ENCODE measurements at places on chromosomes 1 and 21.

GRCh38 chr1:23019863-23020625, 776 bp downstream of the KDM1A start:
- no peak for DNase-seq

GRCh38 chr1:158471920-158472319, at the start of gene OR10R2:
TSS of gene OR10R2 (plus strand) at chr1:158472220. CDS start at chr1:158472326, 106 bp downstream.
- no peak for DNase-seq

DNA sequence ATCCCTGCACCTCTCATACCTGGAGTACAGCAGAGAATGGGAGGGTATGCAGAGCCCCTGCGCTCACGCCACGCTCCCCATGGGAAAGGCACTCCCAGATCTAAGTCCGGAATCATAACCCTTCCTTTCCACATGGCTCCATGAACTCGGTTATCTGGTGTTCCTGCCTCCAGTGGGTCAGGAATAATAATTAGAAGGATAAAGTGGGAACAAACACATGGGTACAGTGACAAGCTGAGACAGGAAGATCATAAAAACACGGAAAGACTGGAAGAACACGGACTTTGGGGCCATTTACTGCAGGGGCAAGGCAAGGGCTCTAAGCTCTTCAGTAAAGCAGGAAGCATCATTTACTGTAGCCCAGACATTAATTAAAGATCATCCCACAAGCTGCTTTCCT, 48.6 kb downstream of the FOXO6 start:
- no peak for DNase-seq

GRCh38 chr1:84255582-84255981, 45.9 kb upstream of the SAMD13 start:
- DNase-seq, result no peak

DNA sequence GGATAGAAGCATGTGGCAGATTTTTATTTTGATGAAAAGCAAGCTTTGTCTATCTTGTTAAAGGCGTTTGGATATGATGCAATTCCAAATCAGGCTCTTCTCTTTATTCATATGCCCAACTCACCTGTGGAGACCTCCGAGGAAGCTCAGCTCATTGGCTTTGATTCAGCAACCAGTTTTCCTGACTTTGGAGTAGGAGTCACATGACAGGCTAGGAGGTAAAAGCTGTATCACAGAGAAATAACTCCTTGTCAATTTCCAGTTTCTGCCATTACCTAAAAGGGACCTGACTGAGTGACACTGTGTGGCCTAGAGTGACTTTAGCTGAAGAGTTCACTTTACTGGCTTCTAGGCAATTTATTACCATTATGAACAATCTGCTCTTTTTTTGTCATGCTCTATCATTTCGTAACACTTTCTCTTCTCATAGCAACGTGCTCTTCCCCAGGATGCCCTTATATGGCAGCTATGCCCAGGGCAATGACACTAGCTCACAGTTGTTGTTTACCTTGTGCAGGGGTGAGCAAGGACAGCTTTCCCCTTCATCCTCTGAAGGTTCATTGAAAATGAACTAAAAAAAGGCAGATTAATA, 107.2 kb downstream of the KCNK1 start:
- no peak for DNase-seq

DNA sequence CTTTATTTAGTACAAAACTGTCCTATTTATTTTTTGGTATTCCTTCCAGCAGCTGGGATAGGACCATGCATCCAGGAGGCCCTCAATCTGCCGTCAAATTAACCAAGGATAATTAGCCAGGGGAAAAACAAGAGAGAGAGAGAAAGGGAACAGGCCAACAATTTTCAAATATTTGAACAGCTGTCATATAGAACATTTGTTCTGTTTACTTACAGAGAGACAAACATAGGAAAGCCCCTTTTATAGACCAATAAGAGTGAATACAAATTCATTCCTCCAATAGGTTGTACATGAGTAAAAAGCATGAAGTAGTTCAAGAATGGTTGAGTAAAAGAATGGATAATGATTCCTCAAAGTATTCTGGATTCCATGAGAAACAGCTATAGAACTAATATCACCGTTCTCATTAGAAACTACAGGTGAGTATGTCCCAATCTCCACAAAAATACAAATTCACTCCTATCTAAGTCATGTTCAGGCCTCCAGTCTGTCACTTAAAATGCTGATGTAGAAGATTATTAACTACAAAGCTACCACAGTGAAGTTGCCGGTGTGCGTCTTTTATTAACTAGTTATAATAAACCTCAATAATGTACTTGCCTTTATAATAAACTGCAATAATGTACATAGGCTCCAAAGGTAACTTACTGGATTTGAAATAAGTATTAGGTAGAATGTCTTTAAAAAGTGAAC, 64.8 kb upstream of the GNG4 start:
- DNase-seq, result no peak

DNA sequence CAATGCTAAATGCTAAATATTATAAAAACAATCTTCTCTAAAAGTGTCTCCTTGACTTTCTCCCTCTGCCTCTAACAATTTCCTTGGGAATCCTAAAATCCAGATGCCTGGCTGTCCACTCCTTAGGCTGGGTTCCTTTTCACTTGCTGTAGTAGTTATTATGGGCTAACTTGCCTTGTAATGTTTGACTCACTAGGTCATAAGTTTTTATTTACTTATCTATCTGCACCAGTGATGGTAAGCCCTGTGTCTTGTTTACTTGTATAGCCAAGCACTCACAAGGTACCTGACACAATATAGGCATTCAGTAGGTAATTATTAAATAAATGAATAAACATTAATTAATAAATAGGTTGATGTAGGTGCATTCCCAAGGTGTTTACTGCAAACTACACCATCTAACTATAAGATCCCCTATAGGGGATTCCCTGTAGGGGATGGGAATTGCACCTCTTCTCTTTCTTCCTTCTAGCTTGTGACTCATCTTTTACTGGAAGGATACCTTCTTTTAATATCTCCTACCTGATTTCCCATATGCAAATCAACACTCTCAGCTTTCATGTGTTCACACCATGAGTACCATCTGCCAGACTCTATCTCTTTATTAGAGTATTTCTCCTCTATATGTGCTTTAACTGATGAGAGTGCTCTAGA, 14.7 kb upstream of the CHIA start:
- no peak for DNase-seq

- DNase-seq, result peak; percentile 55
Measured at GRCh38 chr1:31788825-31789256, 24.7 kb upstream of the ADGRB2 start.

All from stromal cell of bone marrow (primary cell).